Cardiac muscle cell (in vitro differentiated cells and primary cell): ENCODE measurements at places on chromosomes 11 and 22. TPM values are rescaled to one million over a fixed set of nuclear protein-coding genes. Genes with fewer than 3 reads are reported as not detected.
A peak's percentile ranks its signal among the peaks of the same experiment; 100 is the strongest.

DNA sequence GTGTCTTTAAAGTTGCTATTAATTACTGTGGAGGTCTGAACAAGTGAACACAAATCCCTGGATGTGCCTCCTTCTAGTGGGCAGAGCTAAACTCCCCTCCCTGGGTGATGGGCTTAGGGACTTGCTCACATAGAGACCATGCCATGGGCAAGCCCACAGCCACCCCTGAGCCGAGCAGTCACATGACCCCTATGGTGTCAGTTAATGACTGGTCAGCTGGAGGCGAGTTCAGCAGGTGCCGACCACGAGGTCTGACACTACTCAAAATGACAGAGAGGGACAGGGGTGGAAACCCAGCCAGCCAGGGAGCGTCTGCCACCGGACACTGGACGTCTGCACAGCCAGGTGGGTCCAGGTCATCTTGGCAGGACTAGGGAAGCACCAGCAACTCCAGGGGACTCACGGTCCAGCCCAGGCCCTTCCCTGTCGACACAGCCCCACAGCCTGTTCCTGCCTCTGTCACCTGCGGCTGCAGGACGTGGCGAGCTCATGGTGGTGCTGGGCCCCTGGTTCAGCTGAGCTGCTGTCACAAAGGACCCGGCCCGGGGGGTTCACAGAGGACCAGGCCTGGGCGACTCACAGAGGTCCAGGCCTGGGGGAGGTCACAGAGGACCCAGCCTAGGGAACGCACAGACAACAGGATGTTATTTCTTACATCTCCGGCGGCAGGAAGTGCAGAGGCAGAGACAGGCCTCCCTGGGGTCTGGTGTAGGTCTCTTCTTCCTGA lies 135.0 kb downstream of the BRD1 start:
- no peak for DNase-seq

- DNase-seq = no peak
Measured at GRCh38 chr22:49153921-49154320, 673.8 kb downstream of the BRD1 start.

DNA sequence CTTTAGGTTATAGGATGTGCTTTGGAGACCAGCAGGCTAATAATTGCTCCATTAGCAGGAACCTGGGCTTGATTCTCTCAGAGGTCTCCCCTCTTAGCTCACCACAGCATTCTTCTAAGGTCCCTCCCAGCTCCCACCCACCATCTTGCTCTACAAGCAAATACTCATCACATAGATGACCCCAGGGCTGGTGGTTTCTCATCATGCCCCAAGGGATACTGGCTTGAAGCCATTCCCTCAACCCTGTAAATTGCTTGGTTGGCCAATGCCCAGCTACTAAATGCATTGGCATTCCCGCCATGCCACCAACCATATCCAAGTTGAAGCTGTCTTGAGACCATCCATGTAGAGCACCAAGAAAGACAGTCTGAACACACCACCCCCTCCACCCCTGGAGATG lies 130.2 kb upstream of the NCAM1 start:
- DNase-seq = no peak

- DNase-seq = no peak
Measured at GRCh38 chr22:31728857-31729256, 21.1 kb downstream of the PRR14L start.

GRCh38 chr22:28800308-28801041 lies at the start of gene XBP1:
Gene XBP1 (minus strand): TSS chr22:28800569.
- peak; percentile 97 for DNase-seq

CATSPER1 gene
- not detected in 2 replicates for total RNA-seq

GRCh38 chr11:57483562-57483918 lies 23.2 kb downstream of the RTN4RL2 start:
- DNase-seq = no peak

TMEM41B gene
- total RNA-seq = 77.0 and 95.7 TPM in 2 replicates

GRCh38 chr11:65912845-65913244 lies 6.0 kb downstream of the C11orf68 start:
- DNase-seq = no peak

- no peak for DNase-seq
Measured at GRCh38 chr11:13269775-13270174, 7.8 kb upstream of the BMAL1 start.

GSTT2 gene
- 1.2 and 5.2 TPM in 2 replicates for total RNA-seq

- DNase-seq = peak; percentile 16
Measured at GRCh38 chr22:45816776-45817175, 145.1 kb downstream of the ATXN10 start.

ADM2 gene
- total RNA-seq = 0.39 and 1.6 TPM in 2 replicates

PANX3 gene
- total RNA-seq = not detected in 2 replicates

P2RX3 gene
- 0.09 and 0.18 TPM in 2 replicates for total RNA-seq

DNA sequence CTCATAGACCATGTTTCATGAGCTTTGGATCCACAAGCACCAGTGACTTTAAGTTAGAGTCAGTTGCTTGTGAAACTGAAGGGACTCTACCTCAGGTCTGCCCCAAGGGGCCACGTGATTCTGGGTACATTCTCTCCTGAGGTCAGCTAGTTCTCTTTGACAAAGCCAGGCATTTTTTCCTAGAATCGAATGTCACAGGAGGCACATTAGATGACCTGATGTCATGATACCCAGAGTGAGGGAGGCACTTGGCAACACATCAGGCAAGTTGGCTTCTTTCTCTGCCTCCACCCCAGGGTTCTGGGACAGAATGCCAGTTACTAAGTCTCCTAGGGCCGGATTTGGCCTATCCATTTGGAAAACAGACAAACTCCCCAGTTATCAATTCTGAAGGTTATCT lies 93.0 kb downstream of the APIP start:
- no peak for DNase-seq

GRCh38 chr22:17767233-17768065 lies 6.8 kb downstream of the BID start:
- DNase-seq = no peak

GRCh38 chr11:65793625-65794400 lies 7.0 kb downstream of the OVOL1 start:
- DNase-seq = no peak
